Activated T-cell treated with anti-CD3 and anti-CD28 coated beads for 48 hours (primary cell): ENCODE measurements at places on chromosomes 4 and X.

DNA sequence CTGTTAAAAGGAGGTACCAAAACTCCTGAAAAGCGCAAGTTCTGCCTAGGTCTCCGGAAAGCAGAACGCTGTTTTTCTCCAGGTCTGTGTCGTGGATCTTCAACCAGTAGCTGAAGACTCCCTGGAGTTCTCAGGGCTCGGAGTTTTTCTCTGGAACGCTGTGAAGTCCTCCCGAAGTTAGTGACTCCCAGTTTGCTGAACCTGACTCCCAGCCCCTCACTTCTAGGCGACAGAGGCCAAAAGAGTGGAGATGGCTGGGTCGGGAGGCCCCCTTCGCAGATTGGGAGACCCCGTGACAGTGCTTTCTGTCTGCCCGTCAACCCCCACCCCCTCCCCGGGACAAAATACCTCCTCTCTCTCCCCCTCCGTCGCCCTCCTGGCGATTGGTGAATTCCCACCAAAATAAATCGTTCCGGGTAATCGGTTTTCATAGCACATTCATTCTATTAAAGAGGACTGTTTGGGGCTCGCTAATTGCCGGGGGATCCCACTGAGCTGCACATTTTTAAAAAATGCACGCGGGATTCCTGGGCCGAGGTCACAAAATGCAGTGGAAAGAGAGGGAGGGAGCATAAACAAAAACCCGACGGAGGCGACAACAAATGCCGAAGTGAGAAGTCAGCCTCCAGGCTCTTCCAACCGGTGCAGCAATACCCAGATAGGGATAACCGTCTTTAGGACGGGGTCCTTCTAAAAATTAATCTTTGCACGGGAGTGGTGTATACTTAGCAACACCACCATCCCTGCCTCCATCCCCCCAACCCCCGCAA, 4.0 kb upstream of the MSX1 start:
- DNase-seq: no peak

DNA sequence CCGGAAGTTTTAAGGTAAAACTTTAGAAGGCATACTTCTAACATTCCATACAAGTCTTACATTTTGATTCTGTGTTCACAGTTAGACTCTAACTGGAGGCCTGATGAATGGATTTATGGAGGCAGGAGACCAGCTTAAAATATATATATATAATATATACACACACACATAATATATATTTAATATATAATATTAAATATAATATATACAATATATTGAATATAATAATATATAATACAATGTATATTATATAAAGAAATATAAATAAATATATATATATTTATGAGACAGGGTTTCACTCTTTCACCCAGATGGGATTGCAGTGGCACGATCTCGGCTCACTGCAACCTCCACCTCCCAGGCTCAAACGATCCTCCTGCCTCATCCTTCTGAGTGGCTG, 7.9 kb upstream of the CTSO start:
- DNase-seq: no peak

- DNase-seq: no peak
These were observed 344.4 kb downstream of the RAPGEF2 start for GRCh38 chr4:159447296-159447695.

DNA sequence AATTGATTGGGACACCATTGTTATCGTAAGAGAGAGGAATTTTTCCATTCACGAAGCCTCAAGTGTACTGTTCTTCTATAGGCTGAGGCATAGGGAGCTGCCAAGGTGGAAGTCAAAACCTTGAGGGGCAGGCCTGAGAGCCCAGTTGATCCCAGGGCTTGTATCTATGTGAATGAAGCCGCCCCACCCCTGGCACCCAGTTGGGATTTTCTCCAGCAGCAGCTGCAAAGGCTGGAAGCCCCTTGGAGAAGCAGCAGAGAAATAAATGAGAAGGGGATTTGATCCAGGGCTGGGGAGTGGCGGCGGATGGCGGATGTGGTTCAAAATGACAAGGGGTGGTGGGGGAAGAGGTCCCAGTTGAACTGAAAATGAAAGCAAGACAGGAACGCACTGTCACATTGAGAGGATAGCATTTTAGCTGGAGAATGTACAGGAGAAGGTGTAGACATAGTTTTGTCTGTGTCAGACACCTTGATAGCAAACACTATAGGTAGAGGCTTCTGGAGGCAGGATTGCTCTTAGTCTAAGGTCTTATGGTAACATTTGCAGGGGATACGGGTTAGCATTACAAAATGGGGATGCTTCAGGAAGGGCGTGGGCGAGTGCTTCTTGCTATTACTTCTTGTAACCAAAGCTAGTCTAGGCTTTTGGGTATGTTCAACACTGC, 32.6 kb downstream of the DOCK11 start:
- DNase-seq: peak; percentile 25

DNA sequence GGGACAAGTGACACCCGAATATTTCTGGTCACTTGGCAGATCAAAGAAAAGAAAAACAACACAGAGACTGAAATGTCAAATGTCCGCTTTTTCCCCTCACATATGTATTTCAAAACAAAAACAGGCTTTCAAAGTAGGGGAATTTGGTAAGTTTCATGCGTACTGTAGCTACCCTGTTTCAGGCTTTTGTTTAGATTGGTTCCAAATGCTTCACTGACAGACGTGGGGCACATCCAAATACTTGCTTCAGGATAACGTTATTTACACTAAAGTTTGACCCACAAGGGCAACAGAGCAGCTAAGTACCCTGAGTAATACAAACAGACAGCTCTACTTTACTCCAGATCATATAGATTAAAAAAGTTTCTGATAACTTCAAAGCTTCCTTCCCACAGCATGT, 804.5 kb upstream of the POU3F4 start:
- DNase-seq: no peak

DNA sequence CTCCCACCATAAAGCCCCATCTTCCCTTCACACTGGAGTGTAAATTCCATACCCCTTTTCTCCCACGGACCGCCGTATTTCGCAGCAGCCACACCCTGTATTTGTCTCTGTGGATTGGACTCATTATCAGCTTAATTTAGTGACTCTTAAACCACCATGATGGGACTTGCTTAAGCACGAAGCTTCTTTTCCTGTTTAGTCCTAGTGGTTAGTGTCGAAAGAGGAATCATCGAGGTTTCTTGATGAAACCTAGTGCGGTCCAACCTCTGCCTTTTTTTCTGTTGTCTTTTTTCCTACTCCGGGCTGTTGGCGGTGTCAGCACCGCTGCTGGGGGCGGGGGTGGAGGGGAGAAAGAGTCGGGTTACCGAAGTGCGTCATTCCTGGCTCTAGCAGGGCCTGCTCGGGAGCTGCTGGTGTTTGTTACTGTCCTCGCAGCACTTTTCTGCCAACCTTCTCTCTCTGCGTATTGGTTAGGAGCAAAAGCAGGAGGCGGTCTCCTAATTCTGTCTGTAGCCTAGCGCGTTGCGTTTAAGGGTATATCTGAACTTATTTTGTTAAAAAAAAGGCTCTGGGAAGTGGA, 1.4 kb downstream of the STAG2 start:
- peak; percentile 79 for DNase-seq

DNA sequence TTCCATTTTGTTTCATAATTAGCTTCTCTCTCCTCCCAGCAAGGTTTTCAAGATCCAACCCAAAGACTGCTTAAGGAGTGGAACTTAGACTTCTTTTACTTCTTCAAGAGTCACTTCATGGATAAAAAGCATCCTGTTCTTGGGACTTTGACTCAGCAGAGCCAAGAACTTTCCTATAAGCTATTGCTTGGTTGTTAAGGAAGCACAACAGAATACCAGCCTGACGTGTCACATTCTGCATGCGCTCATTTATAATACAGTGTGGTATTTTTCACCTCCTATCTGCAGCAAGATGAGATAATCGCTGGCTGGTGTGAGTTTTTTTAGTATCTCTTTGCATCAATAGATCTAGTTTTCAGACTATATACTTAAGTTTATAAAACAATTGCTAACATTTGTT, 152.1 kb downstream of the PALLD start:
- no peak for DNase-seq
